A673 (cell line): ENCODE measurements at places on chromosomes 12 and 14. TPM values are rescaled to one million over a fixed set of nuclear protein-coding genes. Genes with fewer than 3 reads are reported as not detected.
A peak's percentile ranks its signal among the peaks of the same experiment; 100 is the strongest.

SLC5A8 gene
- total RNA-seq: not detected in 2 replicates

GRCh38 chr14:103516426-103517173 is 6.0 kb downstream of the CKB start:
- H3K4me1 ChIP-seq: peaks cover 25% of the 10 kb centered on the region
- no peak overlapping the region for H3K4me3 ChIP-seq
- peaks cover 15% of the 10 kb centered on the region for H3K36me3 ChIP-seq
- no peak for DNase-seq
- no peaks in the 10 kb centered on the region for H3K27me3 ChIP-seq
- peak overlapping the region; percentile 54 for H3K27ac ChIP-seq

LDHB gene
- 1,201 and 1,223 TPM in 2 replicates for total RNA-seq

DNA sequence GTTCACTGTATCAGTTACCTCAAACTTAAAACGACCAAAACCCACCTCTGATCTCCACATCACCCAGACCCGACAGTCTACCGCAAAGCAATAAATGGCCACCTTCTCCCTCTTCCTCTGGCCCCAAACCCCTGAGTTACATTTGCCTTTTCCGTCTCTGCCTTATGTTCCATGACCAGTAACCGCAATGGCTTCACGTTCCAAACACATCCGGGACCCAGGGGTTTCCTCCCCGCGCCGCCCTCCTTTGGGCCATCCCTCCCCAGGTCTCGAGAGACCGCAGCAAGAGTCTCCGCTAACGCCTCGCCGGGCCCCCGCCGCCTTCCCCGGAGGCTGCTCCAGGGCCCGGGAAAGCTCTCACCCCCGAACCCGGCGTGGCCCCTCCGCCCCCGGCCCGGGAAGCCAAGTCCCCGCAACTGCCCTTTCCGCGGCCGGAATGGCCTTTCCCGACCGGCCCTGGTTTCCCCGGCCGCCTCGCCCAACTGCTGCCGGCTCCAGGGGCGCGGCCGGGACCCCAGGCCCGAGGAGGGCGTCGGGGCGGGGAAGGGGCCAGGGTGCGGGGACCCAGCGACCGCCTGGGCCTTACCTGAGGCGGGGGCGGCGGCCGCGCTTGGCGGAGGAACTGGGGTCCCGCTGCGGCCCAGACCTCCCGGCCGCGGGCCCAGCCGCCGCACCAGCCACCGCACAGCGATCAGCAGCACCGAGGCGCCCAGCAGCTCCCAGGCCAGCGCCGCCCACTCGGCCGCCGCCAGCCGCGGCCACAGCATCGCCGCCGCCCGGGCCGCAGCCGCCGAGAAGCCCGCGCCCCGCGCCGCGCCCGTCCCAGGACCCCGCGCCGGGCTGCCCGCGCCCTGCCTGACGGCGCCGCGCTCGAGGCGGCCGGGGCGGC is at the start of gene ANKLE2:
TSS of gene ANKLE2 (minus strand) at position 801 of the 889 bp plus-strand sequence. CDS start at position 767, 34 bp downstream.
- peak within 1 kb of the TSS; percentile 96 for H3K27ac ChIP-seq
- H3K27me3 ChIP-seq: no peaks in the 10 kb centered on the region
- peak; percentile 56 for DNase-seq

MORN3 gene
- total RNA-seq: 0.58 and 0.96 TPM in 2 replicates

NEUROD4 gene
- total RNA-seq: not detected in 2 replicates

- no peaks in the 10 kb centered on the region for H3K36me3 ChIP-seq
- peaks cover 12% of the 10 kb centered on the region for H3K4me1 ChIP-seq
- no peak overlapping the region for H3K27ac ChIP-seq
- no peaks in the 10 kb centered on the region for H3K27me3 ChIP-seq
- no peak overlapping the region for H3K4me3 ChIP-seq
These were observed 207.5 kb downstream of the CALM1 start for GRCh38 chr14:90604356-90604755.

- H3K4me1 ChIP-seq: no peaks in the 10 kb centered on the region
- H3K36me3 ChIP-seq: no peaks in the 10 kb centered on the region
- DNase-seq: peak; percentile 68
- H3K27ac ChIP-seq: no peak overlapping the region
These were observed 7.3 kb downstream of the STXBP6 start for GRCh38 chr14:25042362-25043299.

CIROP gene
- not detected in 2 replicates for total RNA-seq

GRCh38 chr14:46054526-46054925 is 597.1 kb downstream of the RPL10L start:
- H3K4me3 ChIP-seq: no peak overlapping the region
- DNase-seq: no peak
- H3K27ac ChIP-seq: no peak overlapping the region
- no peaks in the 10 kb centered on the region for H3K27me3 ChIP-seq

DNA sequence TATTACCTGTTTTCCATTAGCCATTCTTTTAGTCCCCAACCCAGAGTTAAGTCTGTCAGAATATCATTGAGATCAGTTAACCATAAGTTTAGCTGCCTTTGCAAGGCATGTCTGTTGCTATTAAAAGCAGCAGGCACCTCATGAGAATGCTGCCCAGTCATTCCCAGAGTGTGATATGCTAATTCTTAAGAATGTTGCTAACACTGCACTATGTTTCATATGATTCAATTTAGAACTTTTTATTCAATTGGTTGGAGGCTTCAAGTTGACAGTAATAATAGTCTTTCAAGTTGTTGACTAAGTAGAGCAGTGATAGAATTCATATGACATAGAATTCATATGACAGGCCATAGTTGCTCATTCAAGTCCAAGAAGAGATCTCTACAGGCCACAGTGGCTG is 292.3 kb downstream of the FUT8 start:
- H3K36me3 ChIP-seq: no peaks in the 10 kb centered on the region
- H3K27ac ChIP-seq: no peak overlapping the region
- no peaks in the 10 kb centered on the region for H3K27me3 ChIP-seq
- H3K4me3 ChIP-seq: no peak overlapping the region
- H3K4me1 ChIP-seq: no peaks in the 10 kb centered on the region

GABARAPL1 gene
- 63.3 and 70.6 TPM in 2 replicates for total RNA-seq

- no peaks in the 10 kb centered on the region for H3K4me1 ChIP-seq
- peaks cover 12% of the 10 kb centered on the region for H3K36me3 ChIP-seq
- no peak for DNase-seq
- H3K4me3 ChIP-seq: no peak overlapping the region
These were observed 37.8 kb downstream of the PROX2 start for GRCh38 chr14:74838166-74838565.

DNA sequence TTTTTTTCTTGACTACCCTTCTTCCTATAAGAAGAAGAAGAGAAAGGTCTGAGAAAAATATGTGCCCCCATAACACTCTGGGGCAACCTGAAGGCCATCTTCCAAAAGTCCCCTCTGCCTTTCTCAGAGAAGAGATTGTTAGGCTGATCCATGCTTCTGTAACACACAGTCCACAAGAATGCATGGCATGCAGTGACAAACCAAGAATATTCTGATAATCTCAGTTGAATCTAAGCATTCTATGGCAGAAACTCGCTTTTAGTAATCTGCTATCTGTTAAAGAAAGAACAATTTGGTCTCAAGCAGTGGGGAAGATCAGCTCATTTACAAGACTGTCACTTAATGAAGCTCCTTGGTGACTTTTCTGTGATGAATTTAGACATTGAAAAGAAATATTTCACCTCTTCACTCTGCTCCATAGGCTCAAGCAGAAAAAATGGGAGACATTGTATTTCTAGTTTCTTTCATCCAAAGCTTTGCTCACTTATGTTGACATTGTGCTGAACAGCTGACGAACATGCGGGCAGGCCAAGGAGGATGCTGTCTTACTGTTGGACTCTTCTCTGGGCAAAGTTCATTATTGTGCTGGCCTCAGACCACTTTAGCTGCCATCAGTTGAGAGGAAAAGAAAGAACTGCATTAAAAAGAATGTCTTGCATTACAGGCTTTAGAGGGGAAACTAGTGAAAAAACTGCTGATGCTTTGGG is 957.1 kb downstream of the DIO2 start:
- no peaks in the 10 kb centered on the region for H3K27me3 ChIP-seq
- no peaks in the 10 kb centered on the region for H3K36me3 ChIP-seq
- no peaks in the 10 kb centered on the region for H3K4me1 ChIP-seq
- H3K27ac ChIP-seq: no peak overlapping the region
- DNase-seq: no peak
- no peak overlapping the region for H3K4me3 ChIP-seq

CCDC175 gene
- 0.47 TPM in 1 of 2 replicates, not detected in the other for total RNA-seq
